ENCODE measurements at places on chromosomes 11 and 22. TPM values are rescaled to one million over a fixed set of nuclear protein-coding genes. Genes with fewer than 3 reads are reported as not detected.

DNA sequence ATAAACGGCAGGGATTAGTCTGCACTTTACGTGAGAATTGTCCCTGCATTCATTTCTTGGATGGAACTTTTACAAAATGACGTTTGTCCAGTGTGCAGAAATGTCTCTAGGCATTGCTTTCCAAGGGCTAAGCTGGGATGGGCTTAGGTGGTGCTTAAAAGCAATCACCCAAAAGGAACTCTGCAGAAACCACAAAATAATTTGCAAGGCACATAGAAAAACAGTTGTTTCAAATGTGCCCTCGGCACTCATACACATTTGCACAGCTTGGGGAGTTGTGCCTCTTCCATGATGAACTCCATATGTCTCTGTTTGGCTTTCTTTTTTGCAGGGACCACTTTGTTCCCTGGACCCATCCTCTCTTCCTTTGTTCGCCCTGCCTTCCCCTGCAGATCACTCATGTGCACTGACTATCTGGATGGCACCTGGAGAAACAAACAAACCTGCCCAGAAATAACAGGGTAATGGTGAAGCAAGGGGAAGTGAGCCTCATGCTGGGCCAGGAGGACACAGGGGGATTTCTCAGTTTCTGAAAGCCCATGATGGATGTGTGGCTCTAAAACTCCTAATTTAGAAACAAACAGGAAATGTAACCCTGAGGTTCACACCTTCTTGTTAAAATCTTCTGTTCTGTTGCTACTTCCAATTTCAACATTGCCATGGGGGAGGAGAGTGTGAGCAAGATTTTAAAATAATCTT, 150.2 kb downstream of the SNX19 start:
- DNase-seq, result no peak

DNA sequence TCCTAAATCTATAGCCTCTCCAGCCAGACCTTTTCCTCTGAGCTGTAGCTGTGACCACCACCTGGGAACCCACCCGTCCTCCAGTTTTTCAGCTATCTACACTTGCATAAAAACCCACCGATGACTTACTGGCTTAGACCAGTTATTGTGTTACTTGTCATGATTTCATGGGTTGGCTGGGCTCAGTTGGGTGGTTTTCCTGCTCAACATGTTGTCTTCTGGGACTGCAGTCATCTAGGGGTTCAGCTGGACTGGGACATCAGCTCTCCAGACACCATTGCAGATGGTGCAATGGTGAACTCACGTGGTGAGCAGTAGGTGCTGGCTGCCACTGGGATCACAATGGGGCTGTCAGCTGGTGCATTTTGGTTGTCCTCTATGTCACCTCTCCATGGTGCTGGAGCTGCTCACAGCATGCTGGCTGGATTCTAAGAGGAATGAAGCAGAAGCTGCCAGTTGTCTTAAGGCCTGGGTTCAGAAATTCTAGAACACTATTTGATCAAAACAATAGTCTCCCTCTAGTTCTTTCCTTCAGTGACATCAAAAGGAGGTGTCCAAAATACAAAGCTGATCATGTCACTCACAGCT, 1.3 kb upstream of the SYT13 start:
- DNase-seq, result no peak

- DNase-seq, result no peak
Measured at GRCh38 chr11:130499828-130500227, 51.4 kb downstream of the ADAMTS15 start.

Gene ACRV1
- polyA plus RNA-seq, result 0.39 TPM

Gene NRIP3
- 0.92 TPM for polyA plus RNA-seq

DNA sequence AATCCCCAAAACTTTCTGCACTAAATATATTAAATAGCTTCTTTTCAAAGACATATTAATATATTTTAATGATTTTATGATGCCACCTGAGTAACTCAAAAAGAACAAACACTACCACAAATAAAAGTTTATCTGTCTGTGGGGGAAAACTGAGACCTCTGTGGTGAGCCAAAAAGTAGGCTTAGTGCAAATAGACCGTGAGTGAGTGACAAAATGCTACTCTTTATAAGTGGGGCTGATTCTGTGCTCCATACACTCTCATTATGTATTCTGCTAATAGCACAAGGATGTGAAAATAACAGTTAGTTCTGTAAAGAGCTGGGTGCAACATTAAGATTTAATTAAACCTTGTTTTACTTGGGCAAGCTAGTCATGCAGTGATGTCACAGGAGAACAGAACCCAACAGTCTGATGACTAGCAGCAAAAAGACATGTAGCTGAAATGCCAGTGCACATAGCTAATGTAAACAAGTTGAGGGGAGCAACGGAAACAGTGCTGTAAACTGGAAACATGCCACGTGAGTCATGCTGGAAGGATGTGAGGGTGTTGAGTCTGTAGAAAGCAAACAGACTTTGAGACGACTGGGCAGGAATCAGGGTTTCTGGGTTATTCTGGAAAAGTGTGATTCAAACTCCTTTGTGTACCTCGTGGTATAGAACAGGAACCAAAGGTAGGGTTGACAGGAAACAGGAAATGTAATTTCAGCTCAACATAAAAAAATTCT, 1130.4 kb downstream of the LRRC4C start:
- DNase-seq, result peak; percentile 89

- no peak for DNase-seq
Measured at GRCh38 chr11:44613153-44613552, 47.7 kb downstream of the CD82 start.

GRCh38 chr11:66543263-66544107, 2.4 kb downstream of the ZDHHC24 start:
- DNase-seq, result peak; percentile 74

Gene MMP1
- polyA plus RNA-seq, result 0.80 TPM

DNA sequence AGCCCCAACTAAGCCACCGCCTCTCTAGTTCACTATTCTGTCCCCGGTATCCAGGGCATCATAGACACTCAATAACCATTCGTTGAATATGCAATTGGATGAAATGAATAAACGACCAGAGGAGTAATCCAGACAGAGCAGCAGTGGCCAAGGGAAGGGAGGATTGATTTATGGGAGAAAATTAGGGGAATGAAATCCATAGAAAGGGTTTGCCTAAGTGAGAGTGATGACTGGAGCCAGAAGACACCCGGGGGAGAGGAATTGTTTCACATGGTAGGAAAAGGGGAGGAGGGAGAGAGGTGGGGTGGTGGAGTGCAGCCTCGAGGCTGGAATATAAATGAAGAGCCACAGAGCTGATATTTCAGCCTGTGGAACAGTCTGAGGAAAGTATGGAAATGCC, 168.2 kb downstream of the COMMD9 start:
- DNase-seq, result peak; percentile 46

DNA sequence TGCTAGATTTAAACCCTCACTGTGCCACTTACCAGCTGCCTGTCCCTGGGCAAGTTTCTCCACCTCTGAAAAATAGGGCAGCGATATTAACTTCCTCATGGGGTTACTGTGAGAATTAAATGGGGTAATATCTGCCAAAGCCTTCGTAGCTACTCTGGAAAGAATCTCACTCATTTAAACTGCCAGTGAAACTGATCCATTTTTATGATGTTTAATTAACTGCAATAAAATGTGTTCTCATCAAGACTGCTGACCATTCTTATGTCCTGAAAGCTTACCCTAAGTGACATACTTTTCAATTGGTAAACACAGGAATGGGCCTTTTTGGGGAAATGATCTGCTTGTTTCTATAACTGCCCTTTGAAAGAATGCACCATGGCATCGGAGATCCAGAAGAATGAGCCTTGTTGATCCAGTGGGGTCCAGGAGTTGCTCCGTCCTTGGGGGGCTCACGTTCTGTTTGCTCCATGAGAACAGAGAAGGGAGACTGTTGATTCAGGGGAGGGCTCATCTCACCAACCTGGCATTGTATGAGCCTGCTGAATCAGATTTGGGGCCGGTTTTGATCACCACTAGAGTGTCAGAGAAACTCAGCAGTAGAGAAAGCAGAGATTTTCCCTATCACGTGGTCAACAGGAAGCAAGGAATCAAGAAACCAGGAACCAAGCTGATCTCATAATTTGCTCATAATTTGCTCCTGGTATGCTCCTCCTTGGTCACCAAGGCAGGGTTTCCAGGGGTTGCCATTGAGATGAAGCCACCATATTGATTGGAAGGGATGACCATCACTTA, 7.0 kb upstream of the CCDC86 start:
- no peak for DNase-seq

DNA sequence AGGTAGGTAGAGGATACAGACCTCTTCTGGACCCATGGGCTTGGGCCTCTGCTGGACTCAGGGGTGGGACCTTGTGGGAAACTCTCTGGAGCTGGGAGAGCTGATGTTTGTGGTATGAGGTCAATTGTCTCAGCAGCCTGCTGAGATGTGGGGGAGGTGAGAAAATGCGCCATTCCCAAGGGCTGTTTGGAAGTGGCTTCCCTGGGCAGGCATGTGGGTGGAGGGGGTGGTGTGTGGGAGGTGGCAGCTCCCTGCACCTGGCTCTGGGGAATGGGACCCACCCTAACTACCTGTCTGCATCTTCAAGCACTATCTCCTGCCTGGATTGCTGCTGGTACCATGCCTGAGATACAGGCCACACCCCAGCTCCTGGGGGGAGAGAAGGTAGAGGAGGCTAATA, 97.4 kb upstream of the THY1 start:
- no peak for DNase-seq

- peak; percentile 49 for DNase-seq
Measured at GRCh38 chr11:113971506-113972195, 3.3 kb upstream of the HTR3A start.

- DNase-seq, result no peak
Measured at GRCh38 chr11:44835296-44835695, 108.5 kb downstream of the TSPAN18 start.

- DNase-seq, result no peak
Measured at GRCh38 chr22:41540006-41540315, 4.3 kb downstream of the POLR3H start.

Gene IGLL1
- 1.1 TPM for polyA plus RNA-seq

DNA sequence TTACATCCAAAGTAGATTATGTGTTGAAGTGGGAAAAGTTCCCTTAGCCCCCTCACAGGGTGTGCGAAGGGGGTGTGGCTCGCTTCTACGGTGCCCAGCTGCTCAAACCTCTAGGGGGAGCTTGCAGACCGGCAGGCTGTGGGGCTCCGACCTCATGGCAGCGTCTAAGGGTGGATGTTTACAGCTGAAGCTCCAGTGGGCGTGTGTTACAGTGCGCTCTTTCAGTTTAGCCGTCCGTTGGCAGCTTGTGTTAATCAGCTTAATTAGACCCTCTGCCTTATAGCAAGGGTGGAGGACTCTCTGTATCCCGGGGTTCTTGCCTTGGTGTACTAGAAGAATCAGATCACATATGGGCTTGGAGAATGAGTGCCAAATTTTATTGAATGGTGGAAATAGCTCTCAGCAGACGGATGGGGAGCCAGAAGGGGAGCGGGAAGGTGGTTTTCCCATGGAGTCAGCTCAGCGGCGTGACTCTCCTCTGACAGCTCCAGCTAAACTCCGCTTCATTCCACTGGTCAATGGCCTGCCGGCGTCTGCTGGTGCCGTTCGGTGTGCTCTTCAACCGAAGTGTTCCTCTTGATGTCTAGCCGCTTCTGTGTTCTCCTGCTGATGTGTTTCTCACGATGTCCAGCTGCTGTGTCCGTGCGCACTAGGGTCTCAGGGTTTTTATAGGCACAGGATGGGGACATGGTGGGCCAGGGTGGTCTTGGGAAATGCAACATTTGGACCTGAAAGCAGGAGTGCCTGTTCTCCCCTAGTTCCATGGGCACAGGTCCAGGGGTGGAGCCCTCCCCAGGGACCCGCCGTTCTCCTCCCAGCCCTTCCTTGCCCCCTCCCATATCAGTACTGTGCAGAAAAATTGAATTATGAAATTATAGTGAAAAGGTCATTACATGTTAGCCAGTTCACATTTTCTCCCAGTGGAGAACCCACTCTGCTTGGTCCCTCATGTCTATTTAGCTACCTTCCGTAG, 28.6 kb upstream of the OR10G7 start:
- peak; percentile 61 for DNase-seq

Gene F2
- polyA plus RNA-seq, result 1.4 TPM

DNA sequence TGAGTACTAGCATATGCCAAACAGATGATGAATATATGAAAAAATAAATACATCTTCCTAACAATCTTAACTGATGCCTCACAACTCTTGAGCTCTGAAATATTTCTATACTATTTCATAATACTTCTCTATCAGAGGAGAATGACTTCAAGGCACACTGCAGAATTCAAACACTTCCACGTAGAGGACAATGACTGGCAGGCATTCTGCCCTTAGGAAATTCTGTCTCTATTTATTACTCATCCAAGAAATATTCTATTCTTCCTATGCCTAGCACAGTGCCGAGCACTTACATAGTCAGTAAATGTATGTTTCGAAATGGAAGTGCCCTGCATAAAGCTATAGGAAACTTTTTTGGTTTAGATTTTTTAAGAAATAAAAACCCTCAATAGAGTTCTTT, 809.1 kb downstream of the DLG2 start:
- peak; percentile 10 for DNase-seq

DNA sequence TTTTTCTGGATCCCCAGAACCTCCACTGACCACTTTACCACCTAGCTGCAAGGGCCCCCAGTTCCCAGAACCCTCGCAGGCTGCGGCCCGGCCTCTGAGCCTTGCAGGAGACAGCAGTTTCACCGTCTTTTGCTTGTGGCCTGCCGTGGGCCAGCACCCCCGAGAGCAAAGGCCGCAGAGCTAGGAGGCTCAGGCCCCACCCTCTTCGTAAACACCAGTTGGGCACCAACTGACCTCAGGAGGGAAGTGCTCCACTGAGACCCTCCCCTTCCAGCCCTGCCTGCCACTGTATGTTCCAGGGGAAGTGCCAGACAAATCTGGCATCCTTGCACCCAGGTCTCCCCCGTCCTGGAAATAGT, 23.4 kb upstream of the CREB3L1 start:
- peak; percentile 1 for DNase-seq

DNA sequence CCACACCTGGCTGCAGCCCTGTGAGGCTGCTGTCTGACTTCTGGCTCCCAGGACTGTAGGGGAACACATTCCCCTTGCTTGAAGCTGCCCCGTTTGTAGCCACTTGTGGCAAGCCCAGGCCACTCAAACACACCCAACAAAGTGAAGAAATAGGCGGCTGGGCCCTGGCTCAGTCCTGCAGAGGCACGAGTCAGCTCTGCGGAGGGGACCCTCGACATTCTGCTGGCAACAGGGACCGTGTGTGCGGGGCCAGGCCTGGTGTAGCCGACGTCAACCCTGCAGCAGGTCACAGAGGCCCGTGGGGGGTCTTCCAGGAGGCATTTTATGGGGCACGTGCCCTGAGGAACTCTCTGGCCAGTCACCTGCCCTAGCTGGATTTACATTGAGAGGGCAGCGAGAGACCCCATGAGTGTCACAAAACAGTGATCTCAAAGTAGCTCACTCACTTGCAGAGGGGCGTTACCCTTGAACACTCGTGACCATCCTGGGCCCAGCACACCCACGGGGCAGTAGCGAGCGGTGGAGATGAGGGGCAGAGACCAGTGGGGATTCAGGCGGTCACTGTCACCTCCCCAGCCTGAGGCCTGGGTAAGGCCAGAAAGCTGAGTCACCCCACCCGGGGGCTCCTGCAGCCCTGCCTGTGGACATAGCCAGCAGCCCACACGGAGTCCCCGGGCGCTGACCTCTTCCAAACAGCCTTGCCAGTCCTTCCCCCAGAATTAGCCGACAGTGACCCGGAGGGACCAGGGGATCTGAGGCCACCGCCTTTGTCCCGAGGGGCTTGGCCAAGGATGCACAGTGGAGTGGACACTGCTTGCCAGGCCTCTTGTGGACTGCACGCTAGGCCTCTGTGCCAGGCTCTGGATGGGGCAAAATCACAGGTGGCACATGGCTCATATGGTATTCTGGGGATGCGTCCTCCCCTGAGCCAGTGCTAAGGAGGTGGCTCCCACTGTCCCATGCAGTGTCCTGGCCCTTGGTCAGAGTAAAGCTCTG, 139.5 kb downstream of the CTTN start:
- DNase-seq, result no peak

- peak; percentile 55 for DNase-seq
Measured at GRCh38 chr11:16925561-16926065, 88.6 kb downstream of the PLEKHA7 start.

Gene INS
- not detected for polyA plus RNA-seq

Measured in muscle of leg (tissue), 16 donors.